NCI-H1436 (cell line): ENCODE measurements at places on chromosomes 6 and 20.
A peak's percentile ranks its signal among the peaks of the same experiment; 100 is the strongest.

GRCh38 chr6:79173378-79173777 is 61.1 kb downstream of the HMGN3 start:
- no peak for DNase-seq

- no peak for DNase-seq
These were observed 26.8 kb downstream of the ERGIC3 start for GRCh38 chr20:35568645-35569044.

GRCh38 chr6:84309336-84309735 is 81.9 kb upstream of the CEP162 start:
- no peak for DNase-seq

- no peak for DNase-seq
These were observed 368.0 kb downstream of the QKI start for GRCh38 chr6:163782436-163783003.

DNA sequence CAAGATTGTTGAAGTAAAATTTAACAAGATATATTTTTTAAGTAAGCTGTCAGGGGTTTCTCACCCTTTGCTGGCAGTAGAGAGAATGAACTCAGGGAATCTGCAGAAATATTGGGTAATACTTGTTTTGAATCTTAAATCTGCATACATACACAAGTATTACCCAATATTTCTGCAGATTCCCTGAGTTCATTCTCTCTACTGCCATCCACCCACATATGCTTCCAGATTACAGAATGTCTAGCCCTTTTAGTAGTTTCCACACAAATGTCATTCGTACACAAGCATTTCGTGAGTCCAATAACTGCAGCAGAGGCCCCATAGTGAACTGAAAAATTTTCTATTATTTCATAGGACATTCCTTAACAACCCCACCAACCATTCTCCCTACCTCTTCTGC is 69.6 kb upstream of the TNFRSF21 start:
- DNase-seq: no peak

GRCh38 chr6:6006428-6007365 is at the start of gene NRN1:
Gene NRN1 (minus strand): TSS chr6:6006925. CDS start chr6:6006749, 176 bp downstream.
- DNase-seq: no peak

- peak; percentile 14 for DNase-seq
These were observed 345.9 kb downstream of the ARHGAP18 start for GRCh38 chr6:129364037-129364436.

DNA sequence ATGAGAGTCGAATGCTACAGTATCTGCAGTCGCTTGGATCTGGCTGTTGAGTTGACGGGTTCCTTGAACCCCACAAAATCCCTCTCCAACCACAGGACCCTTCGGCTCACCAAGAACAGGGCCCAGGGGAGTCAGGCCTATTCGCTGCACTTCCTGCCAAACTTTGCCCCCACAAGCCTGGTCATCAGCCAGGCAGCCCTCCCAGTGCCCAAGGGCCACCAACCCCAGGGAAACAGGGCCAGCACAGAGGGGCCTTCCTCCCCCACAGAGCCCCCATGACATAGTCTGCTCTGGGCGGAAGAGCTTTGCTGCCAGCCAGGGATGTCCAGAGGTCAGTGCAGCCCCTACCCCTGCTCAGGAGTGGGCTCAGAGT is 34.5 kb upstream of the MRGBP start:
- DNase-seq: no peak

DNA sequence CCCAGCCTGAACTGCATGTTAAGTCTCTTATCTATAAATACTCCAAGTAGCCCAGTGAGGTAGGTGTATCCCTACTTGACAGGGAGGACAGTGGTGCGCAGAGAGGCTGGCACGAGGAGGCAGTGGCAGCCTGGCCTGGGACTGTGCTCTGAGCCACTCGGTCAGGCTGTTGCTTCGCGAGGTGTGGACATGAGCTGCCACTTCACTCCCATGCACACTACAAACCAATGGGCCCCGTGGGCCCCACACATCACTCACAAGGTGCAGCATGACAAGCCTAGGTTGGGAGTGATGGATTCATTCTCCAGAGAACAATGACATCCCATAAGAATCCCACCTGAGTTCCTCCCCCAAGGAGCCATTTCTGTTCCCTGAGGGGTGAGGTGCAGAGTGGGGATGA is 54.9 kb downstream of the TMEM242 start:
- DNase-seq: no peak

GRCh38 chr20:13821876-13822275 is 37.0 kb downstream of the NDUFAF5 start:
- no peak for DNase-seq

- DNase-seq: no peak
These were observed 45.9 kb downstream of the CDH4 start for GRCh38 chr20:61297986-61298385.

DNA sequence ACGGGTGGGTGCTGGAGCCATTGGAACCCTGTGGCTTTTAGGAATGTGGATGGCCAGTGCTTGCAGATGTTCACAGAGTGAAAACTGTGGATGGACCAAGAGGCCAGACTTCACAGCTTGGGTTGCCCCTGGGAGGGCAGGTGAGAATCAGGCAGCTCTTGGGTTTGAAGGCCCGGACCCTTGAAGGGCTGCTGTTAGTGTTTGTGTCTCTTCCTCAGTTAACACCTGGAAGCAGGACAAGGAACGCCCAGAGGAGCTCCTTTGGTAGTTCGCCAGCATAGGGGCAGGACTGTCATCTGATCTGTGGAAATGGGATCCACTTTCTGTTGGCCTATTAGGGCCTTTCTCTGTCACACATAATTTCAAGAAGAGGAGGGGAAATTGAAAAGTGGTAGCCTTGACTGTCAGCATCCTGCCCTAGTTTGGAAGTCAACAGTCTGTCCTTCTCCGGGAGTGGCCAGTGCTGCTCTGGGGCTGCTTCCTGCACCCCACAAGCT is 43.6 kb downstream of the RIOK1 start:
- no peak for DNase-seq

DNA sequence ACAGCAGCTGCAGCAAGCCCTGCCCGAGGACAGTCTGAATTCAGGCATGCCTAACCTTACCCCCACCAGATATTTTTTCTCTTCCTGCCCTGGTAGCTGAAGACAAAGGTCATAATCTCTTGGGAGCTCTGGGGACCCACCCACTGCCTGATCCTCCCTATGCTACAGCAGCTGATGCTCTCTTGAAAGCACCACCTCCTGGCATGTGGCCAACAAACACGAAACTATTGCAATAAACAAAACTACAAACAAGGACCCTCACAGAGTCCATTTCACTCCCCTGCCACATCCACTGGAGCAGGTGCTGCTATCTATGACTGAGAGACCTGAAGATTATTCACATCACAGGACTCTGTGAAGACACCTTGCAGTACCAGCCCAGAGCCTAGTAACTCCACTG is 238.5 kb upstream of the HS3ST5 start:
- peak; percentile 26 for DNase-seq

DNA sequence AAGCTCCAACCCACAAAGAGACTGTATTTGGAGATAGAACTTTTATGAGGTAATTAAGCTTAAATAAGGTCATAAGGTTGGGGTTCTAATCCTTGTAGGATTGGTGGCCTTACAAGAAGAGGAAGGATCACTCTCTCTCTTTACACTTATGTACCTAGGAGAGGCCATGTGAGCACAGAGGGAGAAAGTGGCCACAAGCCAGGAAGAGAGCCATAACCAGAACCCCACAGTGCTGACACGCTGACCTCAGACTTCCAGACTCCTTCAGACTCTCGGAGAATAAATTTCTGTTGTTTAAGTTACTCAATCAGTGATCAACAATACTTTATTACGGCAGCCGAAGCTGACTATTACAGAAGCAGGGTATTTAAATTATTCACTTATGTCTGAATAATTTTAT is 430.5 kb upstream of the EPHA7 start:
- DNase-seq: no peak

DNA sequence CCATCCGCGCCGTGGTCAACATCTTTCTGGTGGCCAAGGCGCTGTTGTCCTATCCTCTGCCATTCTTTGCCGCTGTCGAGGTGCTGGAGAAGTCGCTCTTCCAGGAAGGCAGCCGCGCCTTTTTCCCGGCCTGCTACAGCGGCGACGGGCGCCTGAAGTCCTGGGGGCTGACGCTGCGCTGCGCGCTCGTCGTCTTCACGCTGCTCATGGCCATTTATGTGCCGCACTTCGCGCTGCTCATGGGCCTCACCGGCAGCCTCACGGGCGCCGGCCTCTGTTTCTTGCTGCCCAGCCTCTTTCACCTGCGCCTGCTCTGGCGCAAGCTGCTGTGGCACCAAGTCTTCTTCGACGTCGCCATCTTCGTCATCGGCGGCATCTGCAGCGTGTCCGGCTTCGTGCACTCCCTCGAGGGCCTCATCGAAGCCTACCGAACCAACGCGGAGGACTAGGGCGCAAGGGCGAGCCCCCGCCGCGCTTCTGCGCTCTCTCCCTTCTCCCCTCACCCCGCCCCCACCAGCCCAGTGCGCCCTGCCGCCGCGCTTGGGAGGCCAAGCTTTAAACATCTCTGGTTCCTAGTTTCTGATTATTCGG is 4.0 kb downstream of the SLC32A1 start:
- no peak for DNase-seq

DNA sequence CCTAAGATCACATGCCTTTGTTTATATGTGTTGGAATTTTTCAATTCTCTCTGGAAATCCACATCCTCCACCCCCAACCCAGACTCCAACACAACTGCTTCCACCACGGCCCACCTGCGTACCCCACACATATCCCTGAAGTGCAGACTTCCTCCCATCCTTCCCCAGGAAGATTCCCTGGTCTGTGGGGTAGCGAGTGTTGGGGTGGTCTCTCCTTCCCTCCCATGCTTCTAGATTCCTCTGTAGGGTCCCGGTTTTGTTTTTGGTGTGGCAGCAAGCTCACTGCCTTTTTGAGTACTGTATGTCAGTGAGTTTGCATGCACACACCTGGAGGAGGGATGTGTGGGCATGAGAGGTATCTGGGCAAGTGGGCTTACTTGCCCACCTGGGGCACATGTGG is 127.6 kb downstream of the MRPL14 start:
- DNase-seq: no peak

- no peak for DNase-seq
These were observed 34.9 kb downstream of the SNAI1 start for GRCh38 chr20:50017576-50018248.

- DNase-seq: no peak
These were observed 30.2 kb downstream of the CCDC170 start for GRCh38 chr6:151524059-151524458.

DNA sequence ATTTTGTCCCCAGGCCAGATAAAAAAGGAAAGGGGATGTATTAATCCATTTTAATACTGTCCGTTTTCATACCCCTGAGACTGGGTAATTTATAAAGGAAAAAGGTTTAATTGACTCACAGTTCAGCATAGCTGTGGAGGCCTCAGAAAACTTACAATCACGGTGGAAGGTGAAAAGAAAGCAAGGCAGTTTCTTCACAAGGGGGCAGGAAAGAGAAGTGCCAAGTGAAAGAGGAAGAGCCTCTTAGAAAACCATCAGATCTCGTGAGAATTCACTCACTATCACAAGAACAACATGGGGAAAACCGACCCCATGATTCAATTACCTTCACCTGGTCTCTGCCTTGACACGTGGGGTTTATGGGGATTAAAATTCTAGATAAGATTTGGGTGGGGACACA is 152.5 kb downstream of the IBTK start:
- no peak for DNase-seq

DNA sequence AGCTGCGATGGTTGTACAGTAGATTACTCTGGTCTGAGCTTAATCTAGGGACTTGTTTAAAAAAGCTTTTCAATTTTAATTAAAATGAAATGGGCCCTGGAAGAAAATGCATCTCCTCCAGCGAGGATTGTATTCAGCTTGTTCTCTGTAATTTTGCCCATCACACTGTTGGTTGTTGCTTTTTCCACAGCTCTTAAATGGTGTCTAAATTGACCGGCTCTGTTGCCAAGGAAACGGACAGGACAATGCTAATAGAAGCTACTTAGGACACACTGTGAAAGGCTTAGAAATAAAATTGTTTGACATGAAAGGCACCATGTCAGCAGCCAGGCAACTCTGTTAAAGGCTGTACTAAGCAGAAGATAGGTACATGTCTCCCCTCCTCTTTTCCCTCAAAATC is 116.7 kb upstream of the NRSN1 start:
- peak; percentile 72 for DNase-seq
